ENCODE measurements at places on chromosomes 3 and 15.

DNA sequence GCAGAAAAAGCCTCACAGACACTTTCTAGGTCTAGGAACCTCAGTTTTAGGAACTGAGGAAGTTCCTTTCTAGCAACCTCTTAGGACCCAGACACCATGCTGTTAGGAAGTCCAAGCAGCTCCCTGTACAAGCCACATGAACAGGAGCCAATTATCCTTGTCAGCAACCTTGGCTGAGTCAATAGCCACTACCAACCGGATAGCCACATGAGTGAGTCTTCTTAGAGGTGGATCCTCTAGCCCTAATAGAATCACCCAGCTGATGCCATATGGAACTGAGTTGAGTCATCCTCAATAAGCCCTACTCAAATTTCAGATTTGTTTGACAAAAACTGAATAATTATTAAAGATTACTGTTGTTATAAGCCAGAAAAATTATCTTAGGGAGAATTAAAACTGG lies 256.2 kb downstream of the NLGN1 start:
- DNase-seq = no peak

DNA sequence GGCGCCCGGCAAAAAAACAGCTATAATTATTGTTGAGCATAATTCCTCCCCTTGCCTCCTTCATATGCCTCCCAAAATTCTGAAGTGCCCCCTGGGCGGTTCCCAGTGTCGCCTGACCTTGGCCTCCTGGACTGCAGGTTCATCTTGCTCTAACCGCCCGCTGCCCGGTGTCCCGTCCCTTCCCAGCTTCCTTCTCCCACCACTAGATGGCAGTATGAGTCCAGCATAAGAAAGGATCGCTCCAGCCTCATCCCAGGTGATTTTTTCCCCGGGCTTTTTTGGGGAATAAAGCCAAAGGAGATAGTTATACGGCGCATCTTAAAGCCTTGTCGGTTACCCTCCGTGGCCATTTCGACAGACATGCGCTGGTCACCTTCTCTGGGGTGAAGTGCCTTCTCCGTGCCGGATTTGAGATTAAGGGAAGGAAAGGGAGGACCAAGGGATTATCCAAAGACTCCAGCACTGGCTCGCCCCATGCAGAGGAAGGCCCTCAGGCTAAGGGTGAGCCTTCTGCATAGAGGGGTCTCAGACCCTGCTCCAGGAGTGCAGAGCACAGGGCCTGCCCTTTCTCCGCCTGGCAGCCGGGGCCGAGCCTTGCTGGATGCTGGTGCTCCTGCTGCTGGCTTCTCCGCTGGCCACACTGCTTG lies 45.8 kb upstream of the TRA2B start:
- peak; percentile 80 for DNase-seq

- DNase-seq = no peak
Measured at GRCh38 chr3:79367803-79368202, 400.0 kb downstream of the ROBO1 start.

- no peak for DNase-seq
Measured at GRCh38 chr3:195859846-195860411, 48.2 kb upstream of the MUC4 start.

DNA sequence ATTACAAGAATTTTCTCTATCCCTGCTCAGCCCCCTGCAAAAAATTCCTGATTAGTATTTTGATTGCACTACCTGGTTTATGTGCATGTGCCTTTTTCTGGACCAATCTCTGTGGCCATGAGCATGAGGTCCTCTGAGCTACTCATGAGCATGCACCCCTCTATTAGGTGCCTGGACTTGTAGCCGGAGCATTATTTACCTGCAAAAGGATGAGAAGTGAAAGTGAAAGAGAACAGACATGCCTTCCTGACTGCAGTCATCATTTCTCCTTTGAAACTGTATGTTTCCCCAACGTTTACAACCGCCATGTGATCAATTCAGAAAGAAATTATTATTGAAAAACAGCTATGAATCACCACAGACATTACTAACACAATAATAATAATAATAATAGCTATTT lies 1008.8 kb downstream of the ROBO2 start:
- DNase-seq = no peak

GRCh38 chr3:117434661-117435412 lies 725.3 kb downstream of the TUSC7 start:
- DNase-seq = no peak

DNA sequence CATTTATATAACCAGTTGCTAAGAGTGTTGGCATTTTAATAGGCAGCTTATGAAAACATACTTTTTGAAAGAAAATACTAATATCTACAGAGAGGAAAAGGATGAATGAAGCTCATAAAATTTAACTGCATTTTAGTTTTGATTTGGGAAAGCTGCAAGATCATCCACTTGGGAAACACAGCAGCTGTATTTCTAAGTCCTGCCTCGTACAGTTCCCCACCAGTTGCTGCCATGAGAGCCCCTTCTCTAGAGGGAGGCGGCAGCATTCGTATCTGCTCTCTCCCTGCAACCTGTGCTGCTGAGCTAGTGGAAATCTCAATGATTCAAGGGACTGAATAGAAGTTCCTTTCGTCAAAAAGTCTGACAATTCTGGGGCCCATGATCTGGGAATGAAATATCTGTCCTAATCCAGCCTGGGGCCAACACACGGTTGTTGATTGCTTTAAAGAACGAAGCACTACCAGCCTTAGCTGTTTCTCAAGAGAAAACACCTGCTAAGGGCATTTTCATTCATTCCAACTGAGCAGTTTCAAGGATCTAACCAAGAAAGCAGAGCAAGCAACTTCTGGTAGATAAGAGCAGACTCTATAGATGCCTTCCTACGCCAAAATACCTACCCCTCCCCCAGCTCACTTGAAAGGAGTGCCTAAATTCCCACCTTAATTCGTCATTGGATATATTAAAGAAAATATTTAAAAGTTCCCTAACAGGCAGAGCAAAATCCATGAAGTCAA lies 223.7 kb downstream of the MAGI1 start:
- no peak for DNase-seq

DNA sequence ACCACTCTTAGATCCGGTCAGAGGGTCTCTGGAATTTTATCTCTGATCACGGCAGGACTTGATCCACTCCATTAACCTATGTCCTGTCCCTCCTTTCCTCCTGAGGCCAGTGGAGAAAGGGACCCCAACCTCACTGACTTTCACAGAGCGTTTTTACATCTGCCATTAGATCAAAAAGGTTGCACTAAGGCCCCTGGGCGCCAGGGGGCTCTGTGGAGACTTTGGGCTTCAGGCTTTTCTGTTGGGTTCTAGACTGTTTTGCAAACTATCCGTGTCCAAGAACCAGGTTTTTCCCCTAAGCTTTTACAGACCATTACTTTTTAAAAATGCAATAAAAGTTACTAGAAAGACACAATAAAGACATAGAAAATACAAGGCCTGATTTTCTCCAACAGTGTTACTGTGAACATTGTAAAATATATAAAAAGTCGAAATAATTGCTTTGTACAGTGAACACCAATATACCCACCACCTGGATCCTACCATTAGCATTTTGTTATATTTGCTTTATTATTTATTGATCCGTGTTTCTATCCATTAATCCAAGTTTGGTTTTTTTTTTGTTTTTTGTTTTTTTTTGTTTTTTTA lies 159.7 kb downstream of the POLR2M start:
- no peak for DNase-seq

GRCh38 chr3:167380004-167380689 lies at the start of gene ZBBX:
Gene ZBBX (minus strand): TSS chr3:167380297. CDS start chr3:167372901, 7,396 bp downstream.
- DNase-seq = peak; percentile 93

DNA sequence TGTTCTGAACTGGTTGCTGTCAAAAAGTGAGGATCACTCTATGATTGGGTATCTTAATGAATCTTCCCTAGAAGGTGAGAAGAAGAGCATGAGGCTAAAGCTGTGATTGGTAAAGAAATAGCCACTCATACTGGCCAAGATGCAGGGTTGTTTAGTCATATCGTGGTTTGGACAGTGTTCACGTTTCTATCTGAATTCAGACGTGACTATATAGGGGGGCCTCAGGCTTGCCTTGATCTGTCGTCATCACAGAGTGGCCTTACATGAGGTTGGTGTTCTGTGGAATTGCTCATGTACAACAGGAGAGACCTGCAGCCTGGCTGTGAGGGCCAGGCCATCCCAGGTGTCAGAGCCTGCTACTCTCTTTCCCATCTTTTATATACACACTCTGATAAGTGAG lies 12.4 kb downstream of the RTP2 start:
- DNase-seq = no peak
